ENCODE measurements at places on chromosomes 3 and 15.

- no peak for DNase-seq
Observed at GRCh38 chr15:63488398-63488960, 15.9 kb upstream of the USP3 start.

DNA sequence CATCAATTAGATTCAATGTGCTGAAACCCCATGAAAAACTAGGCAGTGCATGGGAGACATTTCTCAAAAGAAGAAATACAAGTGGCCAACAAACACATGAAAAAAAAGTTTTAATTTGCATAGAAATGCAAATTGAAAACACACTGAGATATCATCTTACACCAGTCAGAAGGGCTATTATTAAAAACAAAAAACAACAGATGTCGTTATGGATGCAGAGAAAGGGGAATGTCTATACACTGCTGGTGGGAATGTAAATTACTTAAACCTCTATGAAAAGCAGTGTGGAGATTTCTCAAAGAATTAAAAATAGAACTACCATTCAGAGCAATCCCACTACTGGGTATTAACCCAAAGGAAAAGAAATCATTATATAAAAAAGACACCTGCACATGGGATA lies 98.7 kb downstream of the CCNL1 start:
- no peak for DNase-seq

DNA sequence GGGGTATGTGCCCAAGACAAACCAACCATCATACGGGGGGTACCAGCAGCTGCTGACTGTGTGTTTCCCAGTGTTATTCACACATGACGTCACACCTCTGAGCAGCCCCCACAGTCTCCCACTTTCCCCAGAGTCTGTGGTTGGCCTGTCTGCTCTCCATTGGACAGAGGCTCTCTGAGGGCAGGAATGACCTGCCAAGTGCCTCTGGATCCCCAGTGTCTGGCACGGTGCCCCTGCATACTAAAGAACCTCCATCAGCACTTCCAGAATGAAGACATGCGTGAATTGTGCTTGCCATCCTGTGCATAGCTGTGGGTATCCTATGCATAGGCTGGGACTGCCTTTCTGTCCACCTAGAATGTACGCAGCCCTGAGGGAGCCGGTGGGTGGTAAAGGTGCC lies 3.5 kb upstream of the CCDC9B start:
- no peak for DNase-seq

GRCh38 chr3:184338511-184338945 lies 1.1 kb downstream of the FAM131A start:
- DNase-seq = no peak

DNA sequence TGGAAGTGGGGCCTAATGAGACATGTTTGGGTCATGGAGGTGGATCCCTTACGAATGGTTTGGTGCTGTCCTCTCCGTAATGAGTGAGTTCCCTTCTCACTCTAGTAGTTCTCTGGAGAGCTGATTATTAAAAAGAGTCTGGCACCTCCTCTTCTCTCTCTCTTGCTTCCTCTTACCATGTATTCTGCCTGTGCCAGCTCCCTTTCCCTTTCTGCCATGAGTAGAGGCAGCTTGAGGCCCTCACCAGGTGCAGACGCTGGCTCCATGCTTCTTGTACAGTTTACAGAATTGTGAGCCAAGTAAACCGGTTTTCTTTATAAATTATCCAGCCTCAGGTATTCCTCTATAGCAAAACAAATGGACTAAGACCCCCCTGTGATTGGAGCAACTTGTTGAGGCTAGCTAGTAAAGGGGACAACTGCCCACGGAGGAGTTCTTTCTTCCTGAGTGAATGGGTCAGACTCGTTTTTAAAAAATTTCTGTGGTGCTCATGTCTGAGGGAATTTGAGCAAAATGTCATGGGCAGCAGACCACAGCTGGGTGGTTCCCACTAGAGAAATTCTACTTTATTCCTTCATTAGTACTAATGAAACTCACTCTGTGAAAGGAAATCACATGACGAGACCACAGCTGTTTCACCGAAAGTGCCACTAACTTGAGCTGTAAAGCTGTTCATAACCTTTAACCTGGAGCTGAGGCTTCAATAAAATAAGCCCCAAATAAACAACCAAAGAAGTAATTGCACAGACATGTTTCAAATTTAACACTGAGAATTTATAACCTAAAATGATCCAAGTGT lies 210.0 kb downstream of the NFKBIZ start:
- no peak for DNase-seq

DNA sequence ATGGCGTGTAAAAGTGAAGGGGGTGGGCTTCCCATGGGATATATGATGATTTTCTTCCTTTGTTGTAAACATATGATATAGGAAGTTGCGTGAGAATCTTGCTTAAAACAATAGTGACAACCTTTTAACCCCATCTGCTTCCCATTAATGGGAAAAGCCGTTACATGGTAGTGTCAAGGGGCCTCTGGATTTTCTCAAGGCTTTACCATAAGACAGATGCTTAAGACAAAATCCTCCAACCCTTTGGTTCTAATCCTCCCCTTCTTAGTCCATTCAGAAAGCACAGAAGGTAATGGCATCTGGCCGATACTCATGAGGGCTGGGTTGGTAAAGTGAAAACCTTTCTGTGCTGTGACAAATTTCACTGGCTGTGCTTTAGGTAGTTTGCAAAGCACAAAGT lies 25.0 kb downstream of the DPH3 start:
- no peak for DNase-seq

DNA sequence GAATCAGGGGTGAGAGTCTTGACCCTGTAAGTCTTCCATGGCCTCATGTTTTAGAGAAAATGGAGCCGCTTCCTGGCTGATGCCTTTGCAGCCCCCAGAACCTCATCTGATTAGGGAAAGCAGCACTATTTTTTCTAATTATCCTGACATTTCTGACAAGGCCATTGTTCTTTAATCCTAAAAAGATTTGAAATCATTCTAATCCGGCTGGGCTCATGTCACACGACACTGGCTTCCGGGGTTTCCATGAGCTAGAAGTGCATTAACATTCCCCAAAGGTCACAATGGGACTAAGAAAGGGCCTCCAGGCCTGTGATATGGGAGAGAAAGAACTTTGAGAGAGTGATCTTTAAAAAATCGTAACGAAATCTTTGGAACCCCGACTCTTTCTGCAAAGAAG lies 33.1 kb downstream of the RBP2 start:
- DNase-seq = no peak

DNA sequence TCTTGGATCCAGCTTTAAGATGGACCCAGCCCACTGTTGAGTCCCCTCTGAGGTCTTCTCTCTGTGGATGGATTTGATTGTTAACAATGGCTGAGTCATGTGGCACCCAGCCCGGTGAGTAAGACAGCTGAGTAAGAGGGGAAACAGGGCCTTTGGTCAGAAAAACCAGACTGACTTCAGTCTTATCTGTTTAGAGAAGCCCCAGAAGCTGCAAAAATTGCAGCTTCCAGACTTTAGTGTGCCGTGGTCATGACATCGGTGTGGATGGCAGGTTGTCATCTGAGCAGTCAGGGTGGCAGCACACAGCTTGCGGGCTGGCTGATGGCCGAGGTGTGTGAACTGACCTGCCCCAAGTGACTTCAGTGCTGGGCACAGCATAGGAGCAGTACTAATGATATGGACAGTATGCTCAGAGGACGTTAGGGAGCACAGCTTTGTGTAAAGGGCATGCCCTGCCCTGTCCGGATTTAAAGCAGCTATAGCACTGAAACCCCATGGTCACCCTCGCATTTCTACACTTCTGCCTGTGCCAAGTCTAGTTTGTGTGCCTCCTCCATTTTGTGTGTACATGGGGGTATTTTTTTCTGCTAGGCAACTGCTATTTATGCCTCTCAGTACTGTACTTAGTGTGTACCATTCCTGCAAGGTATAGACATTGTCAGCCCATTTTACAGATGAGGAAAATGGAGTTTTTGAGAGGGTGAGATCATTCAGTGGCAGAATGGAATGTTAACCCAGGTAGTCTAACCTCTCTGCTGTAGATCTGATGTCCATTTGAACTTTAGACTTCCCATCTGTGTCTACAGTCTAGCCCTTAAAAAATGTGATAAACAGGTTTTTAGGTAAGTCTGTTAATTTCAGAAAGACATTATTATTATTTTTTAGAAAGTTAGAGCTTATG lies 44.4 kb downstream of the FLNB start:
- DNase-seq = peak; percentile 83

DNA sequence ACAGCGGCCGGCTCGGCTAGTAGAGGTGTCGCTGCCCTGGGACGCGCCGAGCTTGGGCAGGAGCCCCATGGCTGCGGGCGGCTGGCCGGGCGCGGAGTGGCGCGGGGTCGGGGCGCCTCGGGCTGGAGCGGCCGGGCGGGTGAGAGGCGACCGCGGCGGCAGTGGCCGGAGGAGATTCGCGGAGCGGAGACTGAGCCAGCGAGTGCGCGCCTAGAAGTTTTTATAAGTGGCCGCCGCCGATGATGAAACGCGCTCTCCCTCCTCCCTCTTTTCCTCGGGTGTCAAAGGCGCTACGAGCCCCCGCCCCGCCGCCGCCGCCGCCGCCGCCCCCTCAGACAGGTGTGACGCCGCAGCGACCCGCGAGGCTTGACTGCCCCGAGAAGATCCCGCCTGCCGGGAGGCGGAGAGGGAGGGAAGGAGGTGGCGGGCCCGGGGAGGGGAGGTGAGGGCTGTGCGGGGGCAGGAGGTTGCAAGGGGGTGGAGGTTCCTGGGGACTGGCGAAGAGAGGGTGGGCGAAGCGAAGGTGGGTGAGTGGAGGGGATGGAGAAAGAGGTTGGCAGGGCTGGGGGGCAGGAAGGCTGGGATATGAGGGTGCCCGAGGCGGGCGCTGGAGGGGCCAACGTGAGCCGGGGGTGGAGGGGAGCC lies at the start of gene SLCO2A1:
SLCO2A1 (minus strand) TSS at position 192 of the 645 bp plus-strand sequence; CDS start at position 69, 123 bp downstream.
- DNase-seq = no peak

- DNase-seq = no peak
Observed at GRCh38 chr15:76988867-76989780, 5.8 kb upstream of the PSTPIP1 start.

DNA sequence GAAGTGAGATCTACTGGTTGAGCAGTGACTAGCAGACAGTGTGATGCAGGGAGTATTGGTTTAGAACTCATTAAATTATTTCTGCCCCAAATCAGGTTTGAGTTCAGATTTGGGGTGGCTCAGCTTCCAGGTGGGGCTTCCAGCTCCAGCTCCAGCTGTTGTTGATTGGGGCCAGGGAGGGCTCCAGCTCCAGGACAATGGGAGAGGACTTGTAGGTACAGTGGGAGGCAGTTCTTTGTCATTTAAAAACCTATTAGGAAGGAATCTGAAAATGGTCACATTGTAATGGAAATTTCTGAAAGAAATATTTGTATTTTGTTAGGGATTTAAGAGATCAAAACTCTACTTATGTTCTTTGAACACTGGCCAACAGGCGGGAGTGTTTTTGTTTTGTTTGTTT lies 97.0 kb downstream of the FNDC3B start:
- no peak for DNase-seq

GRCh38 chr15:66565741-66566144 lies at the start of gene LCTL:
Gene LCTL (minus strand): TSS chr15:66565998. CDS start chr15:66565365, 633 bp downstream.
- DNase-seq = no peak

DNA sequence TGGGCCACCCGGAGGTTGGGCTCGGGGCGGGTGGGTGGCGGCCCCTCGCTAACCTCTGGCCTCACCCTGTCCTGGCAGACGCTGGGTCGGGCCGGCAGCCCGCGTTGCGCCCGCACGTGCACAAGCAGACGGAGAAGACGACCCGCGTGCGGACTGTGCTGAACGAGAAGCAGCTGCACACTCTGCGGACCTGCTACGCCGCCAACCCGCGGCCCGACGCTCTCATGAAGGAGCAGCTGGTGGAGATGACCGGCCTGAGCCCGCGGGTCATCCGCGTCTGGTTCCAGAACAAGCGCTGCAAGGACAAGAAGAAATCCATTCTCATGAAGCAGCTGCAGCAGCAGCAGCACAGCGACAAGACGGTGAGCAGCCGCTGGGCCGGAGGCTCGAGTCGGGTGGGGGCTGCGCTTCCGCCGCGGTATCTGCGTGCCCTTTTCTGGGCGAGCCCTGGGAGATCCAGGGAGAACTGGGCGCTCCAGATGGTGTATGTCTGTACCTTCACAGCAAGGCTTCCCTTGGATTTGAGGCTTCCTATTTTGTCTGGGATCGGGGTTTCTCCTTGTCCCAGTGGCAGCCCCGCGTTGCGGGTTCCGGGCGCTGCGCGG lies 3.7 kb downstream of the ISL2 start:
- DNase-seq = no peak

GRCh38 chr15:99071091-99071680 lies 33.7 kb upstream of the SYNM start:
- DNase-seq = no peak

GRCh38 chr15:78146425-78147154 lies 2.6 kb upstream of the IDH3A start:
- no peak for DNase-seq

GRCh38 chr3:147736226-147736625 lies 327.1 kb downstream of the ZIC1 start:
- no peak for DNase-seq

DNA sequence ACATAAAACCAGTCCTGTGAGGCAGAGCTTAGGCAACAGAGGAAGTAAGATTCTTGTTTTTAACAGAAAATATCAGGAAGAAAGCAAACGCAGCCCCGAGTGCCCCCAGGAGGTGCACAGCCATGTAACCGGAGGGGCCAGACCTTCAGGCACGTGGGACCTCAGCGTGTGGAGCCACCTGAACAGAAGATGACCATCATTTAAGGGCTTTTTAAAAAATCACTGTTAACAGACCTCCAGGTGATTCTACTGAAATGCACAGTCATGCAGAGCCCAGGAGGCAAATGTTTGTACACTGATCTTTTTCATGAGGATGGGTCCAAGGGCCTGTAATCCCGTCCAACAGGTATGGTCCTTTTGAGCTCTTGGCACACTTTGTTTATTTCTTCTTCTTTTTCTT lies 38.8 kb downstream of the SPG21 start:
- DNase-seq = no peak
